Tracheal epithelial cell (primary cell): ENCODE measurements at places on chromosomes 7 and 10. TPM values are rescaled to one million over a fixed set of nuclear protein-coding genes. Genes with fewer than 3 reads are reported as not detected.

Gene SYCE1
- total RNA-seq = not detected in 2 replicates

Gene LBX1
- not detected in 2 replicates for total RNA-seq

Gene HMX3
- not detected in 2 replicates for total RNA-seq

Gene TACR2
- under 0.01 TPM in 1 of 2 replicates, not detected in the other for total RNA-seq

Gene GSAP
- total RNA-seq = 9.2 and 9.8 TPM in 2 replicates

Gene MARVELD1
- total RNA-seq = 8.4 and 12.6 TPM in 2 replicates

Gene HTRA1
- total RNA-seq = 108 and 121 TPM in 2 replicates

Gene BICC1
- total RNA-seq = 1.9 and 42.2 TPM in 2 replicates

Gene CHAT
- not detected in 2 replicates for total RNA-seq

Gene AMPH
- under 0.01 TPM in 1 of 2 replicates, not detected in the other for total RNA-seq

Gene LRGUK
- total RNA-seq = under 0.01 TPM in 1 of 2 replicates, not detected in the other

Gene LEP
- 0.21 and 0.24 TPM in 2 replicates for total RNA-seq

Gene LIPJ
- not detected in 2 replicates for total RNA-seq

Gene GIMAP4
- total RNA-seq = 0.21 and 2.2 TPM in 2 replicates

Gene PYROXD2
- 2.1 and 17.1 TPM in 2 replicates for total RNA-seq

Gene CLEC5A
- total RNA-seq = not detected in 2 replicates

Gene PKD2L1
- not detected in 2 replicates for total RNA-seq

Gene BRAF
- total RNA-seq = 13.5 and 14.3 TPM in 2 replicates

Gene RBP3
- total RNA-seq = not detected in 2 replicates

Gene LRRC17
- 0.72 and 1.9 TPM in 2 replicates for total RNA-seq

Gene BRAT1
- total RNA-seq = 23.4 and 34.7 TPM in 2 replicates

Gene NEUROD6
- not detected in 2 replicates for total RNA-seq

Gene ZNF365
- total RNA-seq = 0.85 and 3.4 TPM in 2 replicates

Gene OR13A1
- under 0.01 TPM in 1 of 2 replicates, not detected in the other for total RNA-seq
